ENCODE measurements at places on chromosomes 6 and 20. TPM values are rescaled to one million over a fixed set of nuclear protein-coding genes. Genes with fewer than 3 reads are reported as not detected.

DNA sequence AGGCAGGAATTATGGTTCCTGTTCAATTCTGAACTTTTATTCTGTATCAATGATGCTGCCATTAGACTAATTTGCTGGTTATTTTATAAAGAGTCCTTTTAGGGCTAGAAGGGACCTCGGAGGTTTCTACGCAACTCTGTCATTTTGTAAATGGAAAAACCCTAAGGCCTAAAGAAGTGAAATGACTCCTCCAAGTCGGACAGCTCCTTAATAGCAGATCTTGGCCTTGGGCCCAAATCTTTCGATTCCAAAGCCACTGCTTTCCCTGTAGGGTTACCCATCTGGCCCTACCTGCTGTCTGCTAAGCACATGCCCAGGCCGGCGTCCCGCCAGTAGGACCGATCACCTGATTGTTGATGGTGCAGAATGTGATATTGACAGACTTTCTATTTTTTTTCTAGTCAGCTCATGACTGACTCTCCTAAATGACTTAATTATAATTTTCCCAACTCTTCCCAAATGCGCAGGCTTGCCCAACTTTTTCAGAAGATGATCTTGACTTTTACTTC lies 40.2 kb downstream of the PLEKHG1 start:
- no peak for DNase-seq

DNA sequence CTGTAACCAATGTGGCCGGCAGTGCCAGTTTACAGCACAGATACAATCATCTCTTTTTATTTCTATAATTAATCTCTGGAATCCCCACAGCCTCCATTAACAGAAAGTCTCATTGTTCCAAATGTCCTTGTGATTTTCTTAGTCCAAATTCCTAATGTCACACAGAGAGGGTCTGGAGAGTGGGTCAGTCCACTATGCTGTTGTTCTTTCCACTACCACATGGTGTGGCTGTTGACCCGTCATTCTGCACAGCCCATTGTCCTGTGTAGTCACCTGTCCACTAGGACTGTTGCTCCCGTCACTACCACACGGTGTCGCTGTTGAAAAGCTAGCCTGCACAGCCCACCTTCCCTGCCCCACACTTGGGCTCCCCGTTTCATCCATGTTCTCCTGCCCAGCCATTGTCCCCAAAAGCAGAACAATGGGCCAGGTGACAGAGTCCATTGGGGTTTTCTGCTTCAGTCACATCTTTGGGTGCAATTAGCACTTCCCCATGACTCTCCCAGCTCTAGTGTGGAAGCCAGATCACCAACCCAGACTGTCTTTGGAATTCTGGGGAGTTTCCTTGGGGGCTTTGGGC lies 8.6 kb upstream of the LBP start:
- no peak for DNase-seq

DNA sequence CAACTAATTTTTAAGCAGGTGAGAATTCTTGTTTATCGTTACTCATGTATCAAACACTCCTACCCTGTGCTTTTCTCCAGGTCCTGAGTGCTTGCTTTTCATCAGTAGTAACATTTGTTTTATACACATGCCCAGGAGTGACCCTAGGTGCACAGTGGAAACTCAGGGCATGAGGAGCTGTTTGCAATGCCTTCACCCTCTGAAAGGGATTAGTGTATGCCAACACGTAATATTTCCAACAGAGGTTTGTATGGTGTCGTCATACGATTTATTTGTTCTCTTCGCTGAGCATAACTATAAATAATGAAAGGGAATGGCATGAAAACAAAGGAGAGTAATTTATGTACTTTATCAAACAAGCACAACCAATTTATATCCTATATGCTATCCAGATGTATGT lies 537.4 kb upstream of the MMS22L start:
- no peak for DNase-seq

DNA sequence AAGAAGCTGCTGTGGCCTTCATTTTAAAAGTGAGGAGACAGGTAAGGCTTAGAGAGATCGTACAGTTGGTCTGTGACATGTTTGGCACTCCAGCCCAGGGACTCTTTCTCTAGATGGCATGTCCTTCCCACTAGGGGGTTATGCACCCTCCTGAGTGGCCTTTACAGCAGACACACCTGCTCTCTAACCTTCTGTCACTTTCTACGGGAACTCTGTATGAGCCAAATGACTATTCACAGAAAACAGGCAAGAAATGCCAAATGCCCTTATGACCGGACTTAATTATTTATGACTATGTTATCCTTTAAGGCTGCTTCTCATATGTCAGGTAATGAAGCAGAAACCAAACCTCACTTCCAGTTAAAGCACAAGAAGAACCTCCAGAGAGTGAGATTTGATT lies 91.2 kb downstream of the MAP3K5 start:
- no peak for DNase-seq

DNA sequence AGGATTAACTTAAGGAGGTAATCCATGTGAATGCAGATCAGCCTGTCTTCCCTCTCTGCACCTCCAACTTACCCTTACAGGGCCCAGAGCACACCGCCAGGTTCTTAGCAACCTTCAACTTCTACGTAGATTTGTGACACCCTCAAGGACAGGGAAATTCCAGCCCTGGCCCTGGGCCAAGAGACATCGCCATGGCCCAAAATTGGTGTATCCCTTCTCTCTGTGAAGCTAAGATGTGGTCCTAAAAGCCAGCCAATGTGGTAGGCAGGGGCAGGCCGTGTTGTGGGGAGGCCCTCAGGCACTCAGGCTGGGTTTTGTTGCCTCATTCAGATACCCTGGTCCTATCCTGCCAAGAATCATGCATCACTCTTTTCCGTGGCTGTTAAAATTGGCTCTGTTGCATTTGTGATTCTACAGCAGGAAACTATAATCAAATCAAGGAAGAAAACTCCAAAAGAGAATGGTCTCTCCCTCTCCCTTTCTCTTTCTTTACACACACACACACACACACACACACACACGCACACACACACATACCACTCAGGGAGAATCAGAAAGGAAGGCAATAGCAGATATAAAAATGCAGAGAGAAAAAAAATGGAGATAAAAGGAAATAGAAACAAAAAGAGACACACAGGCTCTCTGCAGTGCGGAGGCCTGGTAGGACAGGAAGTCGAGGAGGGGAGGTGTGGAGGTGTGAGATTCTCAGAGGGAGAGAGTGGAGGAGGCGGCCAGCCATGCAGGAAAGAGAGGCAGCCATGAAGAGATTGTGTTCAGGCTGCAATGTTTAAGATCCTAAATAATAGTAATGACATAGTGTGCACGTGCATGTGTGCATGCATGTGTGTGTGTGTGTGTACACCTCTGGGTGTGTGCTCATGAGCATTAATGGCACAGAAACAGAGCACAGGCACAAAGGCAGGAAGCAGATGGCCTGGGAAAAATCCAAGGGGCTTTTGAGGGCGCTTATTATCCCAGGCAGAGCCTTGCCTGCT lies 201.8 kb upstream of the LRFN2 start:
- DNase-seq = no peak

DNA sequence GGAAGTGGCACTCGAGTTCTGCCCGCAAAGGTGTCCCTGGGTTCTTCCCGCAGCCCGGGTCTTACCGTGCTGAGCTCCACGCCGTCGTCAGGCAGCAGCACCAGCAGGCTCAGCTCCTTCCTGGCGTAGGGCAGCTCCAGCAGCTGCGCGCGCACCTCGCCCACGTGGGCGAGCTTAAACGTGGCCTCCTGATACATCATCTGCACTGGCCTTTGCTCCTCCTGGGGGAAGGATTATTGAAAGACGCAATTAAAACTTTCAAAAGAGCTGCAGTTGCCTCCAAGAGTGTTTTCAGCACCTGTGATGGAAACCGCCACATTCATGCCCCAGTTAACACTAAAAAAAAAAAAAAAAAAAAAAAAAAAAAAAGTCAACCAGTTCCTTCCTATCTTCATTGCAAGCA lies 11.3 kb downstream of the SERPINB9 start:
- no peak for DNase-seq

- DNase-seq = peak; percentile 93
Measured at GRCh38 chr20:36541227-36541767, at the start of gene MYL9. Gene MYL9, plus strand, starts transcription at chr20:36541519. Its CDS starts 3,366 bp downstream, at chr20:36544885.

DNA sequence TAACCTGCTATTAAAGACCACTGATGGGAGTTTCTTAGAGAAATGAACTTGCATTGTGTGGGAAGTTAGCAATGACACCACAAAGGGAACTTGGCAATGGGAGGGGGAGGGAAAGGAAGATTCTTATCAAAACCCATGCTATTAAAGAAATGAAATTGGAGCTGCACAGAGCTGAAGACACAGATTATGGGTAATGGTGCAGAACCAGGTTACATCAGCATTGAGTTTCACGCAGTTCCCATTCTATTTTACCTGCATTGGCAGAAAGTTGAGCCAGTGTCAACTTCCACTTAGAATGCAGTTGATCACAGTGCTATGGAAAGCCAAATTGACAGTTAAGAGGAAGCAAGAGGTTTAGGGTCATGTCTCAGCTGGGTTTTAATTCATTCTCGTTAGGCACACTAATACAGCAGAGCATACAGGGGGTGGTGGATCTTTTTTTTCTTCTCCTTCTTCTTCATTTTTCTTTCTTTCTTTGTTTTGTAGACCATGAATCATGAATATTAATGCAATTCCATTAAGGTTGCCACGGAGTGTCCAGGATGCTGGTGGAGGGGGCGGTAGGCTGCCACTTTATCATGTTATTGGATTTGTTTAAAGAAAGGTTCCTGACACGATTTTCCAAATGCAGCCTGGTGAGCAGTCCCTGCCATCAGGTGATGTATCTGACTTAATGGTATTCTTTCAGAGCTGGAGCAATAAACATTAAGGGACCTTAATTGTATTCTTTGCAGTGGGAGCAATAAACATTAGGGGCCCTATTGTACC lies 1092.0 kb upstream of the MAP3K7 start:
- DNase-seq = no peak

DNA sequence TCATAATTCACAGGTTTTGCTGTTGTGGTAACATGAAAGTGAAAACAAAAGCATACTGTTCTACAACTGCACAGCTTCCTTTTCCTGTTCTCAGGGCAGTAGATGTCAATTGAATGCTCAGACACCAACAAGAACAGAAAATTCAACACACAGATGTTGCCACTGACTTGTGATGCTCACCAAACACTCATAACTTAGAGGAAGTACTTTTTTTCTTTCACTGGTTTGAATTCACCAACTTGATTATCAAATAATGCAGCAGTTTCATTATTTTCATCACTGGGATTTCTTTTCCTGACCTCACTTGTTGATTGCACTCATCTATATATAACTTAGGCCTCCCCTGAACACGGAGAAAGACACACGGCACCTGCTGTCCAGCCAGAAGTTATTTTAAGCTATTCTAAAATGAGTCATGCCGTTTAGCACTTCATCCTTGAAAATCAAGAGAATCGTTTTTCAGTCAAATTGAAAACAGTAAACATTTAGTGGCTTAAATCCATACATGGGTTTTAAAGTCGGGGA lies 949 bp downstream of the TXLNB start:
- DNase-seq = no peak

GRCh38 chr6:51817832-51818231 lies 269.6 kb downstream of the PKHD1 start:
- no peak for DNase-seq

- no peak for DNase-seq
Measured at GRCh38 chr6:151211075-151211474, 28.7 kb upstream of the AKAP12 start.

GRCh38 chr20:35615667-35616464 lies at the start of gene SPAG4:
Gene SPAG4, plus strand, starts transcription at chr20:35615829. Its CDS starts 175 bp downstream, at chr20:35616004.
- DNase-seq = peak; percentile 98

DNA sequence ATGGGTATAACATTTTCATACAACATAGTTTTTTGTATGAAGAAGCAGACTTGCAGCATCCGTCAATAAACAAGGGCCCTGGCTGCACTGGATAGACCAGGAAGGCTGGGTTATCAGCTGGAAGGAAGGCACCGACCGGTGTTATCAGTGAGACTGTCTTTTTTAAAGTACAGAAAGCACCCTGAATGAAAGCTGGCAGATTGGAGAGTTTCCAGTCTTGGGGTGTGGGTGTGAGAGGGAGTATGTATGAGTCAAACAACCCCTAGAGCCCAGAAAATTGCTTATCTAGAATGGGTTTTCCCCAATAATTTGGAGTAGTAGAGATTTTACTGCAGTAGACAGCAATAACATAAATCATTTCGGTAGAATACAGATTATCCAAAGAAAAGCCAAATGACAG lies 42.4 kb downstream of the TXLNB start:
- no peak for DNase-seq

DNA sequence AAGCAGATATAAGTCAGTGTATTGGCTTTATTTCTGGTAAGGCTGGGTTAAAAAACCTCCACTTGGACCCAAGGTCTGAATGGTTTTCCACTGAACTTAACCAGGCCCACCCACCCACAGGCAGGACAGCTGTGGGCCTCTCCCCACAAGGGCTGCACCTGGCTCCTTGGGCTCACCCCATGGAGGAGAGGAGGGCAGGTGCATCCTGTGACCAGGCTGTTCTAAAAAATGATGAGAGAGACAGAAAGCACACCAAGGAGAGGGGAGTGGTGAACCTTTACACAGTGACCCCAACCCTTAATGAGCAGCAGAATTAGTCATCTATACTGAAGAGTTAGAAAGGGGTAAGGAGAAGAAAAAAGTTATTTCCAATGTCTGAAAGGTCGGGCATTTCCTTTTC lies 34.5 kb upstream of the DUSP22 start:
- DNase-seq = no peak

GRCh38 chr20:25249198-25249931 lies 1.5 kb downstream of the PYGB start:
- peak; percentile 55 for DNase-seq

DNA sequence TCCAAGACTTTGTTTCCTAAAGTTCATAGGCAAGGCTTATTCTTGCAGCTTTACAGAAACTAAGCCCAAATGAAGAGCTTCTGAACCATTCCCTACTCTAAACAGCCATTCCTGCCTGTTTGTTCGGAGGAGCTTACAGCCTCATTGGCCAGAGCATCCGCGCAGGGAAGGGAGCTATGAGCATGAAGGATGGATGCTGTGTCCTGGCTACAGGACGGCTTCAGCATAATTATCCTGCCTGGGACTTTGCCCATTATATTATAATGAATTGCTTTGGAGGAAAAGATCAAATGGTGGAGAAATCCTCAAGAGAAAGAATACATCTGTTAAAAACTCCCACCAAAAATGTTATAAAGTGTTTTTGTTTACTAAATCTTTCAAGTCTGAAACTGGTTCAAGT lies 378.2 kb upstream of the BTBD3 start:
- no peak for DNase-seq

DNA sequence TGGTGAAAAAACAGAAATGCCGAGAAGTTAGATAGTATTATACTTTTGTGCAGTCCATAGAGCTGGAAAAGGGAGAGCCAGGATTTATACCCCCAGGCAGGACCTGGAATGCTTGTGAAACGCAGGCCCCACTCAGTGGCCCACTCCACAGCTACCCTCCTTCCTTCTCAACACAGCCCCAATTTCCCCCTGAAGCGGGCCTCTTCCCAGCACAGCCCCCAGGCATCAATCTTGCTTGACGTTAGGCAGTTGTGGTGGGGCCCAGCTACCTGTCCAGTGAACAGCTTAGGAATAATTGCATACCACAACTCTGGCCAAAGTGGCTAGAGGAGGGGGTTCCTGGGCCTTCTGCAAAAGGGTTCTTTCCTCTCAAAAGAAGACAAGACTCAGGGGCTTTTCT lies 61.3 kb downstream of the PPP1R3G start:
- DNase-seq = no peak

- DNase-seq = no peak
Measured at GRCh38 chr6:127561660-127562059, 15.3 kb upstream of the C6orf58 start.

- DNase-seq = no peak
Measured at GRCh38 chr6:72813807-72814596, 192.1 kb downstream of the KCNQ5 start.

- DNase-seq = no peak
Measured at GRCh38 chr20:46108435-46108841, 9.7 kb upstream of the CD40 start.

Gene RIPOR3
- total RNA-seq = 4.7 TPM

Gene RNF39
- 0.26 TPM for total RNA-seq
